Iris pigment epithelial cell (primary cell): ENCODE measurements at places on chromosomes 2 and 18.

- no peak for DNase-seq
Measured at GRCh38 chr18:32906506-32907310, 133.9 kb upstream of the KLHL14 start.

- DNase-seq = peak; percentile 96
Measured at GRCh38 chr2:151357359-151357758, at the start of gene TNFAIP6. Gene TNFAIP6, plus strand, starts transcription at chr2:151357592. Its CDS starts 75 bp downstream, at chr2:151357667.

- no peak for DNase-seq
Measured at GRCh38 chr2:53793261-53793660, 6.4 kb downstream of the ERLEC1 start.

DNA sequence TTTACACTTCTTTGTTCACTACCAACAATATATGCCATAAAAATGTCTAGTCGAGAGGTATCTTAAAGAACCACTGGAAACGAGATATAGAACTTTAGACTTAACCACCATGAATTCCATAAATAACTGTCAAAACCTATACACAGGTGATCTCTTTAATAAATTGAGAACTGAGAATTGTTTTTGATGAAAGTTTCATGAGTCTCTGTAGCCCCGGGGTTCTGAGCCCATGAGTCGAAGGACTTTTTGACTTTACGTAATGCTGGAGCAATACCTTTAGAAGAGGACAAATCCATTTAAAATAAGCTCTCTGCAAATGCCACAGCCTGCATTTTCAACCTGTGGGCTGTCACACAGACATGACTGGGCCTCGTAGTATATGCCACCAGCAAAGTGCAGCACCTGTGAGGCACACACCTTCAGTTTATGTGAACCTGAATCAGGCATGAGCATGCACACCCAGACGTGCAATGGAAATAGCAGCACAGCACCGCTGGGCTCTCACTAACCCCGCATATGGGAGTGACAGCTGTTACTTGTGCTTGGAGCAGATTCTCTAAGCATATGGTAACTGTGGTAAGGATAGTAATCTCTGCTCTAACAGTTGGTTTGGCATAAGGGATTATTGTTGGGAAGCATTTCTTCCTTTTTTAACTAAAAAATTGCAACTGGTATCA lies 383.2 kb downstream of the SOCS6 start:
- no peak for DNase-seq

- no peak for DNase-seq
Measured at GRCh38 chr2:17822445-17823117, 6.3 kb downstream of the MSGN1 start.
